Ecto neural progenitor cell (in vitro differentiated cells): ENCODE measurements at places on chromosomes 16 and 17.
A peak's percentile ranks its signal among the peaks of the same experiment; 100 is the strongest.

GRCh38 chr17:39647256-39647655, 10.3 kb downstream of the STARD3 start:
- no peak for DNase-seq

DNA sequence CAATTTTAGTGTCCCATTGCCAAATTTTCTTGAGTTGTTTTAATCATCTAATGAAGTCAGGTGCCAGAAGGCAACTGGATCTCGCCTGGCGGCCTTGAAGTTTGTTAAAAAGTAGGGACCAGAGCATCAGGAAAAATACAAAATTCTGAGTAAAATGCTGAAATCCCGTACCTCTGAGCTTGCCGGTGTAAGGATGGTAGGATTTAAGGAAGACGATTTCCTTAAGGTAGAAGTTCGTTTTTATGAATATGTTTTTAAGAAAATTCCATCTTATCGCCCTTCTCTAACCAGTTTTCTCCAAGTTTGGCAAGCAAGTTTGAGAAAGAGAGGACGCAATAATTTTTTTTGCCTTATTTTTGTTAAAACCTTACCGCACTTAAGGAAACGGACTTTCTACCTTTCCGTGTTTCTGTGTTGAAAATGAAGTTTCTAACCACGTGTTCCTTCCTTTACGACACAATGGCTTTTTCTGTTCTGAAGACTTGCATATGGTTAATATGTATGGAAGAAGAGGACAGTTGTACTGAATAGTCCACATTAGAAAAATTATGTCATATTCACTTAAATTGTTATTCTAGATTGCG, 748 bp downstream of the ATF7IP2 start:
- no peak for DNase-seq

GRCh38 chr16:27978876-27979275, 84.6 kb downstream of the GSG1L start:
- no peak for DNase-seq

GRCh38 chr17:72342061-72342460, 221.2 kb downstream of the SOX9 start:
- no peak for DNase-seq

DNA sequence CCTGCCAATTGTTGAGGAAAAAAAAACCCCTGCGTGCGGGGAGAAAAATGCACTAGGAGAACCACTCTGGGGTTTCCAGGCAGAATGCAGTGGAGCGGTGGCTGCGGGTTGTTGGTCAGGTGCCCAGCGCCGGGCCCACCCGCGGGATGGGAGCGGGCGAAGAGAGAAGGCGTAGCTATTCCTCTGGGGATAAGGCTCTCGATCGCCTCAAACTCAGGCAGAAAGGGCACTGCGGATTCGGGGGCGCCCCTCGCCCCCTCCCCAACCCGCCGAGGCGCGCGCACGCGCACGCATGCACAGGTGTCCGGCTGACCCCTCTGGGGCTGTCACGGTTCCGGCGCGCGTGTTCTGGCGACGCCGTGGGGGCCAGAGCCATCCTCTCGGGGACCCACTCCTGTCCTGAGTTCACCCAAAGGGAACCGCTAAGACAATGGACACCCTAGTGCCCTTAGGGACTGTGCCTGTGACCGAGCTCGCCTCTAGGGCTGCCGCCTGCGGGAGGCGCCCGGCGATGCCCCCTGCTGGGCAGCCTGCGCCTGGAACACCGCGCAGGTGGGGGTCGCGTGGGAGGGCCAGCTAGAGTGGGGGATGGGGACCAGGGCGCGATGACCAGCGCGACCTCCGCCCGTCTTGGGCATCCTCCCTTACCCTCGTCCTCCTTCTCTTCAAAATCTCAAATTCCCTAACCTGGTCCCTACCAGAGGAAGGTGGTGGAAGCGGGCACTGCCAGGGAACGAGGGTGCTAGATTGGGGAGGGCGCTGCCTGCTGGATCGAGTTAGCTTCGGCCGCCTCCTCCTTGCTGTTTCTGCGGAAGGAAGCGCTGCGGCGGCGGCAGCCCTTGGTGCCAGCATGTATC, 14.4 kb upstream of the CBX8 start:
- peak; percentile 80 for DNase-seq

- no peak for DNase-seq
Measured at GRCh38 chr17:67615011-67615561, 102.7 kb upstream of the NOL11 start.

DNA sequence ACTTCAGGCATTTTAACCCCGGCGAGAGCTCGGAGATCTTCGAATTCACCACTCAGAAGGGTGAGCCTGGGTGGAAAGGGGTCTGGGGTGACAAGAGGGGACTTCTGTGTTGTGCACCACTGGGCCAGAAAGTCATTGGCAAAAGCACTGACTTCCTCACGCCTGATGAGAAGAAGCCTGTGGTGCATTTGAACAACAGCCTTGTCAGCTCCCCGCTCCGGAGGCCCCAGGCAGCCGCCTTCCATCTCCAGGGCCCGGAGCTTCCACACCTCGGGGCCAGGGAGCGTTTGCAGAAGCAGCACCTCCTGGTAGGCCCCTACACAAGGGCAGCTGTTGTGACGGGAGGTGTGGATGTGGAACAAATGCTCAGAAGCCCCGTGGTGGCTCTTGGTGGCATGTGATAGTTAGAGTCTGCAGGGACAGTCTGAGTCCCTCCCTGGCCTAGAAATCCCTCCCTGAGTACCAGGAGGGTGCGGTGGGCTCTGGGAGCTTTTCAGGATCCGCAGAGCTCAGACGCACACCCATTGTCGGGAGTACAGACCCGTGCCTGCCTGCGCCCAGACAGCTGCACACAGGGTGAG, 9.7 kb downstream of the CACNG1 start:
- peak; percentile 42 for DNase-seq

DNA sequence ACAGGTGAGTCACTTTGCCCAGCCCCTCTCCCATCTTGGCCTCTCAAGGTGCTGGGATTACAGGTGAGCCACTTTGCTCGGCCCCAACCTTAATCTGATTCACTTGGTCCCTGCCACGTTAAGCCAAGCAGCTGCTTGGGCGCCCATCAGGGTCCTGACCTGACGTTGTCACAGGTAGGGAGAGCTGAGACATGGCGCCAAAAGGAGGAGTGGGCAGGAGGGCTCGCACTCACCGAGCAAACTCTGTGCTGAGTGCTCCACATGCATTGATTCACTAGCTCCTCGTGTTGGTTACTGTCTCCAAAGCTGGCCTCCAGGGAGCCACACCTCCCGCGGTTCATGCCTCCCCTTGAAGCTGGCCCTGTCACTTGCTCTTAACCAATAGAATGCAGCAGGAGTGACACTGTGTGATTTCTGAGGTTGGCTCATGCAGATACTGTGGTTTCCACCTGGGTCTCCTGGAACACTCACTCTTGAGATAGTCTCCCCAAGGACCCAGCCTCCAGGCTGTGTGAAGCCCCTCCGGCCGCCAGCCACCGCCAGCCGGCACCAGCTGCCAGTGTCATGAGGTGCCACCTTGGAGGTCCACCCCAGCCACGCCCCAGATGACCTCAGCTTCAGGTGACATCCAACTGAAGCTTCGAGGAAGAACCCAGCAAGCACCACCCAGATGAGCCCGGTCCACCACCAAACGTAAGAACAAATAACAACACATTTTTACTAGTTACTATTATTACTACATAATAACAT, 223.0 kb downstream of the GSG1L start:
- peak; percentile 39 for DNase-seq

- DNase-seq = no peak
Measured at GRCh38 chr16:29994600-29995323, 655 bp downstream of the HIRIP3 start.

GRCh38 chr16:69095193-69095592, 10.3 kb upstream of the HAS3 start:
- no peak for DNase-seq

DNA sequence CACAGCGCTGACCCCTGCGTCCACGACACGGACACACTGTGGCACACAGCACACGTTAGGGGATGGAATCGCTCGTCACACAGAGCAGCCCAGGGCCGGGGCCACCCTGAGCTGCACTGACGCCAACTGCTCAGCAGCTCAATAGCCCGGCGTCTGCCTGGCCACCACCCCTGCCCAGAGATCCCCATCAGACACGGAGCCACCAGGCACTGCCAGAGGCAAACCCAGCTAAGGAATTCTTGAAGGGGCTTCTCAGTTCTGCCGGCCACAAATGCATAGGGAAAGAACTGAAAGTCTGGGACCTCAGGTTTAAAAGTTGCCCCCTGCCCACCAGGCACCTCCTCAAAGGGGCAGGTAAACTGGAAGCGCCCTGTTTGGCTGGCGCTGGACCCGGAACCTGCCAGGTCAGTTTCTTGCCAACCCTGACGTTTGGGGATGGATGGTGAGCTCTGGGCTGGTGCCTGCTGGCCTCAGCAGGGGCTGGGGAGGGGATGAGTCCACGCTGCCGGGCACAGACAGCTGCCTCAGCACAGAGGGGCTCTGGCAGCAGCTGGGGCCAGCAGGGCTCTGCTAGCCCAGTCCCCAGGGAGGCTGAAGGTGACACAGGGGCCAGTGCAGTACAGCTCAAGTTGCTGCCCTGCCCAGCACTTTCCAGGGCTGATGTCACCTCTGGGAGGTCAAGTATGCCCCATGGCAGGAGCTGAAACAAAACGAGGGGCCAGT, 33.2 kb downstream of the TIMM22 start:
- no peak for DNase-seq

- no peak for DNase-seq
Measured at GRCh38 chr16:55543472-55543871, 23.0 kb upstream of the CAPNS2 start.

- DNase-seq = no peak
Measured at GRCh38 chr17:55437159-55437605, 15.5 kb upstream of the MMD start.

- peak; percentile 64 for DNase-seq
Measured at GRCh38 chr16:68539711-68540239, 684 bp downstream of the ZFP90 start.

DNA sequence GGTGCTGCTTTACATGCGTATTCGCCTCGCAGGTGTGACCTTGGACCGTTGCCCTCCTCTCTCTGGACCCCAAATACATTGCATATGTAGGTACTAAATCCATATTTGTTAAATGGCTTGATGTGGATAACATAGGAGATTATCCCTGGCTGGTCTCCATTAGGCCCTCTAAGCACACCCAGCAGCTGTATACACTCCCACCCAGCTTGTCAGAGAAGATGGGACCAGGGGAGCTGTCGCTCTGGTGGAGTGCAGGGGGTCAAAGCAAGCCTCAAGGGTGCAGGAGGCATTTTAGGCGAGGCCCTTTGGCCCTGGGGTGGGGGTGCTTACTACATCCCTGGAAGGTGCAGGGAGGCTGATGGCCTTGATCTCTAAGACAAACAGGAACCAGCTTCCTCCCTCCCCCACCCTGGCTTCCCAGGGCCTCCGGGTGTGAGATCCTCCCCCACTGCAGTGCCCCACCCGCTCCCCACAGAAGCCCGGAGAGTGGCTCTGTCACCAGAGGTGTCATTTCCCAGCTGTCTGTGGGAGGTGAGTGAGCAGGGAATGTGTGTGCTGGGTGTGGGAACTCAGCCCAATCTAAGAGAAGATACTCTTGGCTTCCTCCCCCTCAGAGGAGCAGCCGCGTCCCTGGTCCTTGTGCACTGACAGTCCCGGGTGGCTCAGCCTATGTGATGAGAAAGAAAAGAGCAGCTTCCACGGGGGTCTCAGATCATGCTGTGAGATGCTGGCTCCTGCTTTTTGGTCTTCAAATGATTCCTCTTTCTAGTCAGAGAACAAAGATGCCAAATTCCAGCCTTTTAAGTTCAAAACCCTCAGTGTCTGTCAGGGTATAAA, 1.4 kb upstream of the VAMP2 start:
- DNase-seq = peak; percentile 59

GRCh38 chr17:79646721-79647455, 36.0 kb upstream of the RBFOX3 start:
- peak; percentile 41 for DNase-seq

DNA sequence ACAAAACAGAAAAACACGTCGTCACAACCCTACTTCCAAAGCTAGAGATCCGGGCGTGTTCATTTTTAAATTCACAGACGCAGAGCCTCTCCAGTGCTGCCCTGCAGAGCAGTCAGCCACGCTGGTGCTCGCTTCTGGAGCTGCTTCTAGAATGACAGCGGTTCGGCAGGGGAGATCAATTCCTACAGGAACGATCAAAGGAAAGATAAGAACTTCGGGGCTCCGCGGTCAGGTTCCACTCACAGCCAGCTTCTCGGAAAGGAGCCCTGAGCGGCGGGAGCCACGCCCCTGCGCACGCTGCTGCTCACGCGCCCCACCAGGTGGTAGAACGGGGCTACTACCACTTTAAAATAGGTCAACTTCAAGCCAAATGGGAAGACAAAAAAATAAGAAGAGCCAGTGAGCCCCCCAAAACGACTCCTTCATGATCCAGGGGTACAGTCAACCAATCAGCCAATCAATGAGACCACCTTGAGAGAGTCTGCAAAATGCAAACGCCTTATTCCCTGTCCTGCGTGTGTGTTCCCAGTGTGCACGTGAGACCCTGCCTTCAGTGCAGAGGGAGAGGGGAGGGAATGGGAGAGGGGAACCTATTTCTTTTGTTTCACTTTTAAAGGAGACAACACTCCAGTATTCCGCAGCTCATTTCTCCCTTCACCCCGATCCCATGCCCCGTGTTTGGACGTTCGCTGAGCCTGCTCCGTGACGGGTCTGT, 209.7 kb downstream of the RBFOX3 start:
- DNase-seq = peak; percentile 90

DNA sequence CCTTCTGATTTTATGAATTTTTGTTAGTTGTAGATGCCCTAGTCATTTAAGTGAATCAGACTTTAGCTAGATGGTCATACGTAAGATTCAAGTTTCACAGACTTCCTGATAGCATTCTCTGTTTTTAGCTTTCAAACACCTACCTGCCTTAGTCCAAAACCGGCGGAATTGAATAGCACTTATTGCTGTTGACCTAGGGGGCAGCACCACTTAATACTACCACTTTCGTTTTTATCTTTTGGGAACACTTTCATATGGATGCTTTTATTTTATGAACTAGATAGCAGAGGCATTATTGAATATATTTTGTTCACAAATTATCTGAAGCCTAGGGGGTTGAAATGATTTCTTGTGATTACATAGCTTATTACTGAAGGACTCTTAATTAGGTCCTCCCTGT, 31.5 kb downstream of the TADA2A start:
- no peak for DNase-seq

- no peak for DNase-seq
Measured at GRCh38 chr16:85927959-85928358, 29.0 kb downstream of the IRF8 start.

DNA sequence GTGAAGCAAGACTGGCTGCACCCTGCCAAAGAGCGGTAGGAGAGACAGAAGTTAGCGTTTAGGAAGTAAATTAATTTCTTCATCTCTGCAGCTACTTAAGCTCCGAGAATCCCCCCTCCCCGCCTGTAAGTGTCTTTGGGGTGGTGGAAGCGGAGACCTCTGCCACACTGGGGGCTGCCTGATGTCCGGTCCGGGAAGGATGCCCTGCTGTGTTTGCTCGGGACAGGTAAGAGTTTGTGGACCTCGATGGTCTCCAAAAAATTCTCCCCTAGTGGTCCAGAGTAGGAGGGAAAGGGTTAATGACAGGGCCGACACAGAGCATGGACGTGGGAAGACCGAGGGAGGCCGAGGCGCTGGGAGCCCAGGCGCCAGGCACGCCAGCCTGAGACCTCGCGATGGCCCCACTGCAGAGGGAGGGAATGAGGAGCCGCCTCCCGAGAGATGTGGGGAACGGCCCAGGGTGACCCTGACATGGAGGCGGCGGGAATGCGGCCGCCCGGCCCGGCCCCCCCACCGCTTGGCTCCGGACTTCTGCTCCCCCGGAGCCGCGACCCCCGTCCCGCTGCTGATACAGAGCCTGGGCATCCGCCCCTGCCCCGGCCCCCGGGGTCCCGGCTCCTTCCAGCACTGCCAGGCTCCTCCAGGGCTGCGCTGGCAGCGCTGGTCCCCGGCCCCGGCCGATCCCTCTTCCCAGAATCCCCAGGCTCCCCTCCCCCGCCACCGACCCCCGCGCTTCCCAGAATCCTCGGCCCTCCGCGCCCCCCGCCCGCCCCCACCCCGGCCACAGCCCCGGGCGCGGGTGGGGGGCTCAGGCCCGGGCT, 680 bp downstream of the ZNF629 start:
- DNase-seq = peak; percentile 70
